ENCODE measurements at places on chromosomes 7 and 10. TPM values are rescaled to one million over a fixed set of nuclear protein-coding genes. Genes with fewer than 3 reads are reported as not detected.

DNA sequence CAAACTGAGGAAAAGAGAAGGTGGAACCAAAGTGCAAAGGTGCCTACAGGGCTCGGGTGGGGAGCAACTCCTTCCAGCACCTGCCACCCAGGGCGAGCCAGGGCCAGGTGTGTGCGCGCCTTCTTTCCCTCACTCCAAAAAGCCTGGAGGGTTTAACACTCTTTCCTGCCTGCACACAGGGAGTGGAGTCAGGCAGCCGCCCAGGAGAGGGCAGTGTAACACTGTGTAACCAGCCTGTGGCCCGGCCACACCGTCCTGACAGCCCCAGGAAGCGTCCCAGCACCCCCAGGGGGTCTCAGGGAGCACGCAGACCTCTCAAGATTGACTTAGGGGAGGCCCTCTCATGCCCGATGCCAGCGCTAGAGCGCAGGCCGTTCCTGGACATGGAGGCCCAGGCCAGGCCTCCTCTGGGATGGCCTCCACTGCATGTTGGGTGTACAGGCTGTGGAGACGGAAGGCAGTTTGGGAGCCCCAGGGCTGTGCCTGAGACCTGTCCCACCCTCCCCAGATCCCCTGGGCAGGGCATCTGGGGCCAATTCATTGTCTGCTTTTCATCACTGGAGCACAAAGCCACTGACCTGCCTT is 13.4 kb downstream of the BRI3 start:
- DNase-seq, result peak; percentile 43

DNA sequence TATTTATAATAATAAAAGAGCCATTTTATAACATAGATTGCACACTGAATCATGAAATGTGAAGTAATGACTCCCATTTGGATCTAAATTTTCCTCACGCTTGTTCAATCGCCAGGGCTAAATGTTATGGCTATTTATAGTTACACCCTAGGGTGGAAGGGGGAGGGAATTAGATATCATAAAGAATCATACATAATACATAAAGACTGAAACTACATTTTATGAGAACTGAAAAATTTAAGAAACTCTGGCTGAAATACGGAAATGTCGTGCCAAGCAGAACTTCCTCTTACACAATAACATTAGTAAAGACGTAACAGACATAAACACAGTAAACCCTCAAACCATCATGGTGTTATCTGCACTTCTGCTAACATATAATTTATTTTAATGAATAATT is 327.5 kb upstream of the PHF14 start:
- no peak for DNase-seq

DNA sequence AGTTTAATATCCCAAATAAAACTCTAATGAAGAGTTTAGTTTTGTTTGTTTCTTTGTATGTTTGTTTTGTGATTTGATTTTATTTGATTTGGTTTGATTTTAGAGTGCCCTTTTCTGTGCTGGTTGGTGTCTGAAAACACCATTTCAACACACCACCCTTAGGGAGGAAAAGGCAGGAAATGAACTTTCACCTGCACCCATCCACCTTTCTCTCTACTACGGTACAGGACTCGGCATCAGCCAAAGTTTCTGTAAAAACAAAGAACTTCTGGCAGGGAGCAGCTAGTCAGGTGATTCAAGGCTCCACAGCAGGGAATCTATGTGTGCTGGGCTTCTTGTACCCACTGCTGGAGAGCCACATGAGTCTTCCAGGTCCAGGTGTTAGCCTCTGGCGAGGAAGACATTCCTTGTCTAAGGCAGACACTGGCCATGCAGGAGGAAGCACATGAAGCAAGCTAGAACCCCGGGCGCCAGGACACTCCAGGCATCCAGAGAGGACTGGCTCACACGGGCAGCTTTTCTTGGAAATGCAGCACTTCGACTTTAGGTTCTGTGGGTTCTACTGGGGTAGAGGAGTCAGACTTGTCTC is 22.1 kb upstream of the STK17A start:
- no peak for DNase-seq

GRCh38 chr7:120990468-120991118 is 2.1 kb downstream of the CPED1 start:
- no peak for DNase-seq

- no peak for DNase-seq
Measured at GRCh38 chr10:63280386-63280785, 147.3 kb downstream of the NRBF2 start.

FAM24B gene
- 12.1 TPM for total RNA-seq

ZEB1 gene
- 46.2 TPM for total RNA-seq

SH2D4B gene
- total RNA-seq, result 0.07 TPM

STRIP2 gene
- 10.7 TPM for total RNA-seq

All from activated CD4-positive, alpha-beta T cell treated with anti-CD3 and anti-CD28 coated beads, Interleukin-2, amount 10 ng/mL, durations not matched to agents 7 days and 5 days (primary cell).